ENCODE measurements at places on chromosomes 16 and 17.

- DNase-seq = no peak
Measured at GRCh38 chr16:80739523-80739922, 64.9 kb downstream of the CDYL2 start.

DNA sequence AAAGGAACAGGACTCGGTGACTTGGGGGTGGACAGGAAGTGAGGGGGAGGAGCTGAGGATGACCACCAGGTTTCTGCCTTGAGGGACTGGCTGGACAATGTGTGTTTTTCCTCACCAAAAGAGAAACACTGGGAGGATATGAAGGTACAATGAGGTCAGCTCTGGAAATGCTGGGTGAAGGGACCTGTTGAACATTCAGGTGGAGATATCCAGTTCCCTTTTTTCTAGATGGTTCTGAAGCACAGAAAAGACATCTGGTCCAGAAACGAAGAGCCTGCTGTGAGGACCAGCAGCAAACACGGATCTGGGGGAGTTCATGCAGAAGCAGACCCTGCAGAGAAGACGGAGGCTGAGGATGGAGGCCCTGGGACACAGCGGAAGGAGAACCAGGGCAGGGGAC is 17.5 kb downstream of the ARHGAP17 start:
- no peak for DNase-seq

- no peak for DNase-seq
Measured at GRCh38 chr16:15966836-15967546, 17.6 kb downstream of the ABCC1 start.

DNA sequence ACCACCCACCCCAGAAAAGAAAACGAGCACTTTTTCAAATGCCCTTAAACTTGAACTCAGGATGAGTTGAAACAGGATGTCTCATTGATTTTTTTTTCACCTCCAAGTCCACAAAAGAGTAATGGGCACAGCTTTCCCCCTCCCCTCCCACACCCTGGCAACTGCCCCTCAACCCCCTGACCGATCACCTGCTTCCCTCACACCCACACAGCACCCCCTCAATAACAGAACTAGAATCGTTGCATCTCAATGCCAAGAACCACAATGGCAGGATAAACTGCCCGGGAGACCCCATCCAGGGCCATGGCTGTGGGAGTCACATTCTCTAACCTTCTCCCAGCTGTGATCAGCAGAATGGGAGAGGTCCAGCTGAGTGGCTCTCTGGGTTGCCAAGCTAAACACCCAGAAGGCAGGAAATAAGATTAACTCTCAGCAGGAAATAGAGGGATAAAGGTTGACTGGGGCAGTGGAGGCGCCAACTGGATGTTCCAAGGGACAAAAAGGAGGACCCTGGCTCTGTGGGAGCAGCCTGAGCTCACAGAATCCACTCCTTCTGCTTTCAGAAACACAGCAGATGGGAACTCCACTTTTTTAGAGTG is 128.0 kb upstream of the SDK2 start:
- no peak for DNase-seq

DNA sequence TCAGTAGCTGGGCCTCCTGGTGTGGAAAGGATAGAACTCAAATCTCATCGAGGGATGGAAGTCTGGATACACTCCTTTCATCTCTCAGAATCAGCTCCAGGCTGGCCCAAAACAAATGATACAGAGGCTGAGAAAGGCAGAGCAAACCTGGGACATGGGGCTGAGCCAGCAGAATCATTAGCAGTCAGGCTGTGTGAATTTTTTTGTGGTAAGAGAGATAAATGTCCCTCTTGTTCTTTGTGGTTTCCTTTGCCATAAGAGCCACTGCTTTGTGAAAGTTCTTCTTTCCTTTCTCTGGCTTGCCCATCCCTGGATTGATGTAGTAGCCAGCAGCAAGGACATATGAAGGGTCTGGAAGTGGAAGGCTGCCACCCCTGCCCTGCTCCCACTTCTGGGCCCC is 146.2 kb downstream of the CDH13 start:
- no peak for DNase-seq

GRCh38 chr17:82242977-82243647 is 14.3 kb downstream of the SLC16A3 start:
- DNase-seq = no peak

DNA sequence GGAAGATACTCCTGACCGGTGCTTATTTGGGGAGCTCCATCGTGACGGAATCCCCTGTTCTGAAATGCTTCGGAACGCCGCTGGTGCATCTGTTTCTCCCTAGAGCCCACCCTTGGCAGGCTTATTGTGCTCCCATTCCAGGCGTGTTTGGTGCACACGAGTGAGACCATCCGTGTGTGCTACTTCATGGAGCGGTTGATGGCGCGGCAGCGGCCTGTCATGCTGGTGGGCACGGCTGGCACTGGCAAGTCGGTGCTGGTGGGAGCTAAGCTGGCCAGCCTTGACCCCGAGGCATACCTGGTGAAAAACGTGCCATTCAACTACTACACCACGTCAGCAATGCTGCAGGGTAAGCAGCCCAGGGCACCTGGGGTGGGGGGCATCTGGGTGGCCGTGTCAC is 170.7 kb downstream of the DNAH9 start:
- DNase-seq = no peak

GRCh38 chr16:61233713-61234112 is 802.5 kb downstream of the CDH8 start:
- DNase-seq = no peak

DNA sequence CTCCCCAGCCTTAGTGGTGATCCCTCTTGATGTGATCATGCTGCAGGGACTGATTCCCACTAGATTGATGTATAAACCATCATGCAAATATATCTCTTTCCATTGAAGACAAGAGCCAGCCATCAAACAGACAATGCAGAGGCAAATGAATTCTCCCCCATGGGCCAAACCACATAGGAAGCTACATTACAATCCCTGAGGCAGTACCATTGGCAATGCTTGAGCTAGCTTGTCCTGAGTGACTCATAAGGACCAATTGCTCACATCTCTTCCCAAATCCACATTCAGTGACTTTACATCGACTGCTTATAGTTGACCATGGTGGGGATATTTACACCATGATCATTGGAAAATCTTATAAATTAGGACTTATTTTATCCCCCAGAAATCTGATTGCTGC is 242.2 kb downstream of the SHISA9 start:
- no peak for DNase-seq

DNA sequence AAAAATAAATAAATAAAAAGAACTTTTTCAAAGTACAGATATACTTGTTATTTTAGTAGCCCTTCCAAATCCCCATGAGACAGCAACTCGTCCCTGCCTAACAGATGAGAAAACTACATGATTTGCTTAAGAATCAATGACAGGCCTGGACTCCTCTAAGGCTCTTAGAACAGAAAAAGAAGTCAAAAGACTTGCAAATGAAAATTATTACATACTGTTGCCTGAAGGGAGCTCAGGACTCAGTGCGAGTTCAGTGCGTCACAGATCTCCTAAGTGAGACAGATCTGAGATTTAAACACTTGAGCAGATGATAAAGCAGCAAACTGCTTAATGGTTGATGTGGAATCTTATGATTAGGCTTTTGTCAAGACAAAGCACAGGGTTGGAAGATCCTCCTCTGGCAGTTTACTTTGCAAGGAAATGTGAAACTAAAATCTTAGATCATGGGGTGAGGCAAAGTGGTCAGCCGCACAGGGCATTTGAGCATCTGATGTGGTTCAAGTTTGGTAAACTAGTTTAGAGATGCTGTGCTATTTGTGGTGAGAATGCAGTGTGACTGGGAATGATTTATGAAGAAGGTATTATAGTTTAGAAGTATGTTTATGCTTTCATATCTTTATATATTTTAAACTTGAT is 138.1 kb downstream of the TRIM37 start:
- DNase-seq = no peak

DNA sequence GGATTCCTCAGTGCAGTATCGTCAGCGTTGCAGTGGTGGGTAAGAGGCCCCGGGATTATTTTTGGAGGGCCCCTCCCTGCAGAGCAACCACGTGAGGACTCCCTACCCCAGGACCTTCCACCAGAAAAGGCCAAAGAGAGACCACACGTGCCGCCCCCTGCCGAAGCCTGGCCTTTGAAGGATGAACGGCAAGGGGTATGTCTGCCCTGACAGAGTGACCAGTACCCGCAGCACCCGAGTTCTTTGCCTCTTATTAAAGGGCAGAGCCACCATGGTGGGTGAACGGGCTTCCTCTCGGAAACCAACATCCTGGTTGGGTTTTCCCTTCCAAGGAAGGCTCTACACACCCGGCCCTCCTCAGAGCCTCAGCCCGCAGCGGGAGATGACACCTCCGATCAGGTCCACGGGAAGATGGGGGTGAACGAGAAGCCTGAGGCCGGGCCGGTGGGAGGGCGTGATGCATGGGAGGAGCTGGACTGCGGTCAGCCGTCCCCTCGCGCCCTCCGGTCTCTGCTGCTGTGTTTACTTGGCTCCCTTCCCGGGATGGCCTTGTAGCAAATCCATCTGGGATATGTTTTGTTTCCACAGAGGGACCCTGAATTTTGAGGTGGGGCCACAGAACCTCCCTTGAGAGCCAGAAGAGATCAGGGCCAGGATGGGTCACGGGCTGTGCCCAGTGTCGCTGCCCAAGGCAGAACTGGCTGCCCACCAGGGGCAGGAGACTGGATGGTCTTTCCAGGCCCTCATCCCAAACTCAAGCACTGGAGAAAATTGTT is 49.1 kb downstream of the TBC1D16 start:
- DNase-seq = no peak

DNA sequence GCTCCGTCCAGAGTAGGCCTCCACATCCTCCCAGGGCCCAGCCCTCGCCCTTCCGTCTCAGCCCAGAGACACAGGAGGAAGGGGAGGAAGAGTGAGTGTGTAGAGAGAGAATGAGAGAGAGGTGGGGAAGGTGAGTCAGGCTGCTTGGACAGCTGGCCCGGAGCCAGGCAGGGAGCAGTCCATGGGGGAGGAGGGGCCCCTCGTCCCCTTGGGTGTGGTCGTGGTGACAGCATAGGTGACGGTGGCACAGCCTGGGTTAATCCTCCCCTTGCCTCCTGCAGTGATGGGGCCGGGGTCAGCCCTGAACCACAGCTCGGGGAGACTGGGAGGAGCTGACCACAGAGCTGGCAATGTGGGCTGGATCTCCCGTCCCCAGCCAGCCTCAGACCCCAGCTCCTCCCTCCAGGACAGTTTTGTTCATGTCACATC is 36.5 kb downstream of the FA2H start:
- DNase-seq = no peak

DNA sequence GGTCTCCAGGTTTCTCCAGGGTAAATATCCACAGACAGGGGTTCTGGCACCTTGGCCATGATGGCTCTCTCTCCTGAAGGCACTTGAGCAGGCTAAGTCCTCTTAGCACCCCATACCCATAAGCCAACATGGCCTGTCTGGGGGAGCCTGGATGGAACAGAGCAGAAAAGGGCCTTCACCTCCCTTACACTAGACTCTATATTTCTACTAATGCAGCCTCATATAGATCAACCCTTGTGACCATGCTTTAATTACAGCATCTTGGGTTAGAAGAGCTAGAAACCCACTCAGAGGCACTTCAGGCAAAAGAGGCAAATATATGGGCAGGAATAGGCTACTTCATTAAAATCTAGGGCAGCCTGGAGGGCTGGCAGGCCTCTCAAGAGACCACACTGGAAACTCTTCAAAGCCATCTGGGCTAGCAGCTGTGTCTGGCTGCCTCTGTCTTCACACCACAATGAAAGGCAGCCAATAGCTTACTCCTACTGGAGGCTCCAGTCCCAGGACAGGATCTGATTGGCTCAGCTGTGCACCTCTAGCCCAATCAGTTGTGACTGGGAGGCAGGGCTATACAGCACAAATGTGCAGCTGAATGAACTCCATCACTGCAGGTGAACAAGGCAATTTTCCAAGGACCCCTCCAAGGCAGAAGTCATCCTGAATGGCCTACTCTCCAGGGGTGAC is 4.7 kb upstream of the CDT1 start:
- no peak for DNase-seq

GRCh38 chr17:74351552-74352210 is 10.0 kb downstream of the BTBD17 start:
- no peak for DNase-seq

- no peak for DNase-seq
Measured at GRCh38 chr16:71537643-71538042, 11.4 kb downstream of the CHST4 start.

GRCh38 chr17:79412886-79413390 is 197.9 kb downstream of the RBFOX3 start:
- DNase-seq = no peak
